Stimulated activated CD4-positive, alpha-beta T cell treated with anti-CD3 and anti-CD28 coated beads, Interleukin-1b, Interleukin-23, amount 100 ng/mL, for 1 hour (primary cell): ENCODE measurements at places on chromosomes 13 and 19.

DNA sequence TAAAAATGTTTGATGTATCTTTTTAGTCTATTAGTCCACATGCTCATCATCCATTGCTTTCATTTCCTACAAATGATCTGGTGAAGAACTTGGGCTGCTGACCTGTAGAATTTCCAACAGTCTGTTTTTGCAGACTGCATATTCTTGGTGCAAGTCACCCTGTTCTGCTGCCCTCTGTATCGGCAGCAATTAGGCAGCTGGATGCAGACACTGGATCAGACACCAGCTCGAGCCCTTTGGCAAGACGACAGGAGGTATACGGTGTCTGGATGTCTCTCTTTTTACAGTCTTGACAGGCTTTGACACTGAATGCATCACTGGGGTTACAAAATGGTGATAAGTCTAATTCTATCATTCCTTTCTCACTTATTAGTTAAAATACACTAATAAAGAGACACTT is 21.8 kb downstream of the MTRF1 start:
- no peak for DNase-seq

DNA sequence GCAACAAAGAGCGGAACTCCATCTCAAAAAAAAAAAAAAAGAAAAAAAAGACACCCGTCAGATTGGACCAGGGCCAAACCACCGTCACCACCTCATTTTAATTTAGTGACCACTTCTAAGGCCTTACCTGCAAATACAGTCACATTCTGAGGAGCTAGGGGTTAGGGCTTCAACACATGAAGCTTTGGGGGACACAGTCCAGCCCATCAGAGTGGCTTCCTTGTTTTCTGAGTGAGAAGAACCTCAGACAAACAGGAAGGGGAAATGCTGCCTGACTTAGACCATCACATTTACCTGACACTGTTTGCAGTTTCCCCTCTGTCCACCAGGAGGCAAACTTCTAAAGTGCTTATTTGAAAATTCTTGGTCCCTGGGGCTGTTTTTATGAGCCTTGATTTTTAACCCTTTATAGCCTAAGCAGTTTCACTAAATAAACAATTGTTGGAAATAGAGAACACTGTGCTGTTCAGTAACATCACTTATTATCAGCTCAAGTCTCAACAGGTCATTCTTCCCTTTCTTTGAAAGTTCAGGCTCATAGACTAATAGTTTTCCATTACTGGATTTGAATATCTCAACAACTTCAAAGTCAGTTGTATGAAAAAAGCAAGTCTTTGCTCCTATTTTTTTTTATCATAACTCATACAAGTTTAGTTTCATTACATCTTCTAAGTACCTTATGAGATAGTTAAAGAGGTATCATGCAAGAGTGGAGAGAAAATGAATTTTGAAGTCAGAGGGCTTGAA is 74.9 kb upstream of the WASF3 start:
- no peak for DNase-seq

GRCh38 chr19:47549261-47549862 is 23.6 kb downstream of the ZNF541 start:
- no peak for DNase-seq

- no peak for DNase-seq
These were observed 918 bp downstream of the TMEM190 start for GRCh38 chr19:55377356-55378131.

GRCh38 chr19:49570997-49571676 is 9.2 kb downstream of the NOSIP start:
- DNase-seq, result no peak

DNA sequence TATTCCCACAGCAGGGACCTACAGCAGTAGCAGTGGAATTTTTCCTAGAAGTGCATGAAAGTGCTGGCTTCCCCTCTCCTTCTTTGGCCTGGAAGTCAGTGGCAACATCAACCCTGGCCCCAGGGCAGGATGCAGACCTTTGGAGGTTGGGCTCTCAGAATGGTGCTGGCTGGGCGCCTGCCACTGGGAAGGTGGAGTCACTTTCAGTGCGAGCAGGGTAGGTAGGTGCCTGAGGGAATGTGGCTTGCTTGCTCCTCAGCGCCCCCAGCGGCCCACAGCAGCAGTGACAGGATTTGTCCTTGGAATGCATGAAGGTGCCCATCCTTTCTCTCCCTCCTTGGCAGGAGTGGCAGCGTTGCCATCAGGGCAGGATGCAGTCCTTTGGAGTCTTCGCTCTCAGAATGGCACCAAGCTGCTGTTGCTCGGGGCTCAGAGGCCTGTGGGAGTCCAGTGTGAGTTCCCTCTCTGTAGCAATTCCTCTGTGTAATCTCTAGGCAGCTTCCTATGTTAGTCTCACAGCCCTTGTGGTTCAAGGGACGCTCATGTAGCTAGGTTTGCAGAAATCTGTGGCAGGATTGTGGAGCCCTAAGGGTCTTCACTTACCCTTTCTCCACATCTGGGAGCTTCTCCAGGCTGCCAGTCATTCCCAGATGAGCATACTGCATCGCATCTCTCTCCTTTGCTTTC is 354.4 kb upstream of the DACH1 start:
- DNase-seq, result no peak

- no peak for DNase-seq
These were observed 9.8 kb downstream of the FUT6 start for GRCh38 chr19:5829567-5830310.

GRCh38 chr13:37026771-37027170 is 26.2 kb downstream of the EXOSC8 start:
- no peak for DNase-seq

DNA sequence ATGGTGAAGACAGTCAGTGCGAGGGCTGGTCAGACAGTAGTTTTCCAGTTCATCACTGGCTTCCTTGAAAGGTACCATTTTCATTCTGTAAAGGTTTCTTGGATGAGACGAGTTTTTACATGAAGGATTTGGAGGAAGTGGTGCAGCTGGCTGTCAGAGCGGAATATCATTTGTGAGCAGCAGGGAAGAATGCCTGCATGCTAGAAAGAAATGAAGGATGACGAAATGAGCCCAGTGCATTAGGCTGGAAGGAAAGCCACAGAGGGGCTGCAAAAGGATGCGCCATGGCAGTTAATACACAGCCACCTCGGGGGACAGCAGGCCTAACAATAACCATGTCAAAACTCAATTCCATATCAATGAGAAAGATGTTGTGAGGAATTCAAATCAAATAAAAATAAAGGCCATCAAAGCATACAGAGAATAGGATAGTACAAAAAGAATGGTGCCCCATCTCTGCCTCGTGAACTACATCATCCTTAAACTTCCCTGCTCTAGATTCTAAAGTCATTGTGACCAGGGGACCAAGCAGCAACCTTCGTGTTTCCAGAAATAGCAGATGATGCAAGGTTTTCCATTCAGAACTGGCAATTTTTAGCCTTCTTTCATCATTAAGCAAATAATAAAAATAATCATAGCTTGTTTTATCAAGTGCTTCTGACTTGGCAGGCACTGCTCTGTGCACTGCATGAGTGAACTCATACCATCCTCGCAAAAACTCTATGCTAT is 504.2 kb downstream of the RFC3 start:
- DNase-seq, result no peak

- peak; percentile 52 for DNase-seq
These were observed 3.3 kb downstream of the LYL1 start for GRCh38 chr19:13099073-13099999.

DNA sequence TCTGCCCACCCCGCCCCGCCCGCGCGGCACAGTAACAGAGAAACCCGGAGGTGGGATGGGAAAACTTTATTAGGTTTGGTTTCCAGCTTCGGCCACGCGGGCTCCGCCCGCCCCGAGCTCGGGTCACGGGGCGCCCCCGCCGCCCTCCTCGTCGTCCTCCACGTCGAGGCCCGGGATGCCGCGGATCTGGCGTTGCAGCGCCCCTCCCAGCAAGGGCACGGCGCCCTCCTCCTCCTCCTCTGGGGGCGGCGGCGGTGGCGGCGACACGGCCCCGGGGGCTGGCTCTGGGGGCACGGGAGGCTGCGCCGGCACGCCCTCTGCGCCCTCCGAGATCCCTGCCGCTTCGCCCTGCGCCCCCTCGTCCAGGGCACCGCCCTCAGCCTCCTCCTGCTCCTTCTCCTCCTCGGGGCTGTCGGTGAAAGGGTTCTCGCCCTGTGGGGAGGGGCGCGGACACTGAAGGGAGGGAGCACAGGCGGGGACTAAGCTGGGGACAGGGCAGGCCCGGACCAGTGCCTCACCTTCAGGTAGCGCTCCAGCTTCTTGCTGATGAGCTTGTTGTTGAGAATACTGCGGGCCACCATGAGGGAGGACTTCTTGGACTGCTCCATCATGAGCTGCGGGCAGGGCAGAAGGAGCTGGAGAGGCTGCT is 536 bp upstream of the AKAP8 start:
- DNase-seq, result no peak

DNA sequence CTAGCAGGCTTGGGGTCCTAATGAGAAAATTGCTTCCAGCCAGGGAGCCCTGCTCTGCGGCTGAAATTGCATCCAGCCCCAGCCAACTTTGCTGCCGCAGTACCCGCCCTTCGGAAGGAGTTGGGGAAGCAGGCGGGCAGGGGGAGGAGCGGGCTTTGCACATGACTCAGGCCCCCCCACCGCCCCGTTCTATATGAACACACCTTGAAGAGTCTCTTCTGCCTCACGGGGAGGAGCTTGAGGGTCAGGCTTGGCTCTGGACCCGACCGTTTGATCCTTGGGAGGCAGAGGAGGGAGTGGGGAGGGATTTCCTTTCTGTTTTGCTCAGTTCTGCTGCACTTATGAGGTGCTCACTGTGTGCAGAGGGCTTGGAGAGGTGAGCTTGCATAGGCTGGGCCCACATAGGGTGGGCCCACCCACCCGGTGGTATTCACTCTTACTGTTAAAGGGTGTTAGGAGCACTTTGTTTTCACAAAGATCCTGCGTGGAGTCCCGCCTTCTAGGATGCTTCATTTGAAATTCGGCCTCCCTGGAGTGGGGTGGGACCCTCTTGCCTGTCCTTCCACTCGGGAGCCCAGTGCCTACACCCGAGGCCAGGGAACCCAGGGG is 46.5 kb downstream of the LYL1 start:
- DNase-seq, result no peak

DNA sequence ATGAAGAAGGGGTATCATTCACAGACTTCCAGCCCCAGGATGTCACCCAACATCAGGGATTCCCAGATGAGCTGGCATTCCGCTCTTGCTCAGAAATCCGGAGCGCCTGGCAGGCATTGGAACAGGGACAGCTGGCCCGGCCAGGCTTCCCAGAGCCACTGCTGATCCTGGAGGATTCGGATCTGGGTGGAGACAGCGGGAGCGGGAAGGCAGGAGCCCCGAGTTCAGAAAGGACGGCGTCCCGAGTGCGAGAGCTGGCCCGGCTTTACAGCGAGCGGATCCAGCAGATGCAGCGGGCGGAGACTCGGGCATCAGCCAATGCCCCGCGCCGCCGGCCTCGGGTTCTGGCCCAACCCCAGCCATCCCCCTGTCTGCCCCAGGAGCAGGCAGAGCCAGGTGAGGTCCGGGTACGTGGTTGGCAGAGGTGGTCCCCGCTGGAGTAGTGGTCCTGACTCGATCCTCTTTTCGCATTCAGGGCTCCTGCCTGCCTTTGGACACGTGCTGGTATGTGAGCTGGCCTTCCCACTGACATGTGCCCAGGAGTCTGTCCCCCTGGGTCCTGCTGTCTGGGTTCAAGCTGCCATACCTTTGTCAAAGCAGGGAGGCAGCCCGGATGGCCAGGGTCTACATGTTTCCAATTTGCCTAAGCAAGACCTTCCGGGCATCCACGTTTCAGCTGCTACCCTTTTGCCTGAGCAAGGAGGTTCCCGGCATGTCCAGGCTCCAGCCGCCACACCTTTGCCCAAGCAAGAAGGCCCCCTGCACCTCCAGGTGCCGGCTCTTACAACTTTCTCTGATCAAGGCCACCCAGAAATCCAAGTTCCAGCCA is 11.0 kb downstream of the PLEKHG2 start:
- no peak for DNase-seq

- DNase-seq, result no peak
These were observed 849 bp downstream of the GAS6 start for GRCh38 chr13:113862931-113863523.

DNA sequence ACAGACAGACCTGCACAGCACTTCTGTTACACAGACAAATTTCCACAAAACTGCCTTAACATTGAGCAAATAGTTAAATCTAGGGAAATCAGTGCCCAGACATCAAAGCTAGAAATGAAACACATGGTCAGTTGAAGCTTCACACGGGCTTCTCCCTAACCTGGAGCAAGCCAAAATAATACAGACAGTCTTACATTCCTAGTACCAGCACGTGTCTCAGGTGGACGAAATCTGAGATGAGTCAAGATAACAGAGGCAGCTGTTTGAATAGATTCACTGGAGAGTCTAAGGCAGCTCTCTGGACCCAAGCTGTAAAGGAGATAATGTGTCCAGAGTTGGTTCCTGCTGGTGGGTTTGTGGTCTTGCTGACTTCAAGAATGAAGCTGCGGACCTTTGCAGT is 4.1 kb upstream of the ZNF699 start:
- DNase-seq, result no peak

DNA sequence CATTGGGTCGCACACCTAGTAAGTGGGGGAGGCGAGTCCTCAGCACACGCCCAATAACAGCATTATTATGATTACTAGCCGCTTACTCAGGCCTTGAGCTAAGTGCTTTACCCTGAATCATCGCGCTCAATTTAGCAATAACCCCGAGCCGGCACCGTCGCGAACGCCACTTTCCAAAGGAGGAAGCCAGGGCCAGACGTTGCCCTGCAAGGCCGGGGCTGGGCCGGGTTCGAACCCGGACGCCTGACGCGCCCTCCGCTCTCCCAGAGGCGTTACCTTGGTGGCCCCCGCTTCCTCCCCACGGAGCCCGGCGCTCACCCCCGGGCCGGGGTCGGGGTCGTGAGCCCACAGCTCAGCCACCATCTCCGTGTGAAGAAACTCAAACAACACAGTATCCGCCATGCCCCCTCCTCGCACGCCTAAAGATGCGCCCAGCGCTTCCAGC is at the start of gene TRAPPC6A:
Gene TRAPPC6A, minus strand, starts transcription at position 421 of the 445 bp plus-strand sequence. Its CDS starts 19 bp downstream, at position 402.
- DNase-seq, result no peak

- DNase-seq, result no peak
These were observed 678 bp upstream of the CD33 start for GRCh38 chr19:51224163-51224641.

- no peak for DNase-seq
These were observed 166.1 kb upstream of the SERP2 start for GRCh38 chr13:44207476-44207875.

DNA sequence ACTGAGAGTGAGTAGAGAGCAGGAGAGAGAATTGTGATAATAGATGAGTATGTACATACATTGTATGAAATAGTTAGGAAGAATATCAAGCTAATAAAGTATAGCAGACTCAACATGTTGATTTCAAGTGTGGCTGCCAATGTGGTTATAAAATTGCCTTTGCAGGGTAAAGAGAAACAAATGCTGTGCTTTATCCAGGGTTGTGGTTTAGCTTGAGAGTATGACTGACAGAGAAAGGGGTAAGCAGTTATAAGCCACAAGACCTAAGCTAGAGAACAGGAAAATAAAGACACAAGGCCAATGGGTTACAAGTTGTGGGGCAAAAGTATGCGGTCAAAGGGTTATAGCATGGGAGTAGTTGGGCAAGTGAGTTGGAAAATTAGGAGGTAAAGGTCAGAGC is 1217.5 kb downstream of the DIAPH3 start:
- DNase-seq, result no peak
